ENCODE measurements at places on chromosomes 7 and 10.

- DNase-seq, result no peak
Observed at GRCh38 chr10:118564114-118564513, 31.3 kb downstream of the PRLHR start.

GRCh38 chr7:51620706-51621105 is 304.1 kb upstream of the COBL start:
- no peak for DNase-seq

GRCh38 chr7:47470567-47471357 is 111.1 kb downstream of the TNS3 start:
- DNase-seq, result peak; percentile 95

GRCh38 chr10:602391-603005 is 87.0 kb downstream of the DIP2C start:
- DNase-seq, result no peak

DNA sequence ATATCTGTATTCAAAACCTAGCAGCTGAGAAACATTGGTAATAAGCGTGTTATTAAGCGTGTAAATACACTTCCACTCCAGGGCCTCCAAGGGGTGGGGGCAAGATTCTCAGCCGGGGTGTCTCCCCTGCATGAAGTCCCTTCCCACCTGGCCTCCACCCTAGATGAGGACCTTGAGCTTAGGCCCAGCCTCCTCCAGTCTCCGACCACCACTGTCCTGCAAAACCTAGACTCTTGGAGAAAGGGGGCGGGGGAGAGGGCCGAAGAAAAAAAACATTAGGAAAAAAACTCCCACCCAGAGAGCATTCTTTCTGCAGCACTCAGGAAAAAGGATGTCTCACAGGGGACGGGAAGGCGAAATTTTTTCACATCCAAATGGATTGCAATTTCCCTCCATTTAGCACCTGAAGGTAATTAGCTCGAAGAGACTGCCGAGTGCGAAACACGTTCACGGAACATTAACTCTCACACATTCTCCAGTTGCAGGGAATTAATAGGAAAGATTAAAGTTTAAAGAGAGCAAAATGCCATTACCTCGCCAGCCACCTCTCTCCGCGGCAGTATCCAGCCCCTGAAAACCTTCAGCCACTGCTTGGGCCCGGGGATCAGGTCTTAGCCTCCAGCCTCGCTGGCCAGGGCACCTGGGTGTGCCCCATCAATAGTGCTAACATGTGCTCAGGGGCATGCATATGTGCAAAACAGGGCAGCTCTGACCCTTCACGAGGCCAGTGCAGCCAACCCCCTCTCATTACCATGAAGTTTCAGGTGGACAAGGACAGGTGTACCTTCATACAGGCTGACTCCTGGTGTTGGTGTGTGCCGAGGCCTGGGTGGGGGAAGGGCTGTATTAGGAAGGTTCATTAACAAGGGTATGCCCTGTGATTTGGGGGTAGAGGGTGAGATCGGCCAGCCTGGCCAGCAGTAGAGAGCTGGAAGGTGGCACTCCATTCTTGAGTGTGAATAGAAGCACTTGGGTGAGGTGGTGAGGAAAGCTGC is 77.2 kb downstream of the HIF1AN start:
- DNase-seq, result no peak

DNA sequence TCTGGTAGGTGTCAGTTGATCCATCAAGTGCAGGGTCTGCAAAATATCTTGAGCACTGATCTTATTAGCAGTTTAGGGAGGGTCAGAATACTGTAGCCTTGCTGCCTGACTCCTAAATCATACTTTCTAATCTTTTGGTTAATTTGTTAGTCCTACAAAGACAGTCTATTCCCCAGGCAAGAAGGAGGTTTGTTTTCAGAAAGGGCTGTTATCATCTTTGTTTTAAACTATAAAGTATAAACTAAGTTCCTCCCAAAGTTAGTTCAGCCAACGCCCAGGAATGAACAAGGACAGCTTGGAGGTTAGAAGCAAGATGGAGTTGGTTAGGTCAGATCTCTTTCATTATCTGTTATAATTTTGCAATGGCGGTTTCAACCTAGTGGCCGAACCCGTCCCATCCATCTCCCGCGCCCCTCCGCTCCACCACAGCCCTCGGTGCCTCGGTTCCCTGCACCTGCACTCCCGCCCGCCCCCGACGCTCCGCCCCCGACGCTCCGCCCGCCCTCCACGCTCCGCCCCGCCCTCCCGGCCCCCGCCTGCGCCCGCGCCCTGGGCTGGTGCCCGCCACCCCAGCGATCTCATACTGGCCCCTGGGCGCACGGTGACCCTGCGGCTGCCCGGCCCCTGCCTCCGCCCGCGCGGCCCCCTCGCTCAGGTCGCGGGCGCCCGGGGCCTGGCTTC is at the start of gene ADCK2:
ADCK2 (plus strand) TSS at position 564 of the 681 bp plus-strand sequence. CDS start 386 bp downstream, outside the sequence.
- DNase-seq, result peak; percentile 72

GRCh38 chr7:3259711-3260400 is 41.2 kb upstream of the SDK1 start:
- DNase-seq, result no peak

DNA sequence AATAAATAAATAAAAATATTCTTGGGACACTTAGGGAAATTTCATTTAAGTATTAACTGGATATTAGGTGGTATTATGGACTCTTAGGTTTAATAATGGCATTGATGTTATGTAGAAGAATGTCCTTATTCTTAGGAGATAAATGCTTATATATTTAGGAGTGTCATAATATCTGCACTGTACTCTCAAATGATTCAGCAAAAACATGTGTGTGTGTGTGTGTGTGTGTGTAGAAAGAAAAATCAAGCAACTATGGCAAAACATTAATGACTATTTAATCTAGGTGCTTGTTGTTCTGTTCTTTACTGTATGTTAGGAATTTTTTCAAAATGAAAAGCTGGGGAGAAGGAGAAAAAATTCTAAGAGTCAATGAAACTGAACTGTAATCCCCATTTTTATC is 3.9 kb downstream of the ASNS start:
- no peak for DNase-seq

DNA sequence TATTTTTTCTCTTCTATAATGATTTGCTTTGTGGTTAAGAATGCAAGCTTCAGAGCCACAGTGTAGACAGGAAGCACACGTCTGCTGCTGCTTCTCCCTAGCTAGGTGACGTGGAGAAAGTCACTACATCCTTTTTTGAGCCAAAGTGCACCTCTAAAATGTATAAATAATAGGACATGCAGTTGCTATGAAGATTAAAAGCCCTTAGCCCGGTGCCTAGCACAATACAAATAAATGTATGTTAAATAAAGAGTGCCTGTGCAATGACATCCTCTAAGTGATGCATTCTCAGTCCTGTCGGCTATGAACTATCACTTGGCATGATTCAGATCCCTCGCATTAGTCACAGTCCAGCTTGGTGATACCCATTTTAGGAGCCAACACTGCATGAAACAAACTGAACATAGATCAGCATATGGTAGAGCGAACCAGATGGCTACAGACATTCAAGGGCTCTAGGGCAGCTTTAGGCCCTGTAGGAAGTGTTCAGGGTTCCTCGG is 4.8 kb upstream of the TRDMT1 start:
- DNase-seq, result no peak

DNA sequence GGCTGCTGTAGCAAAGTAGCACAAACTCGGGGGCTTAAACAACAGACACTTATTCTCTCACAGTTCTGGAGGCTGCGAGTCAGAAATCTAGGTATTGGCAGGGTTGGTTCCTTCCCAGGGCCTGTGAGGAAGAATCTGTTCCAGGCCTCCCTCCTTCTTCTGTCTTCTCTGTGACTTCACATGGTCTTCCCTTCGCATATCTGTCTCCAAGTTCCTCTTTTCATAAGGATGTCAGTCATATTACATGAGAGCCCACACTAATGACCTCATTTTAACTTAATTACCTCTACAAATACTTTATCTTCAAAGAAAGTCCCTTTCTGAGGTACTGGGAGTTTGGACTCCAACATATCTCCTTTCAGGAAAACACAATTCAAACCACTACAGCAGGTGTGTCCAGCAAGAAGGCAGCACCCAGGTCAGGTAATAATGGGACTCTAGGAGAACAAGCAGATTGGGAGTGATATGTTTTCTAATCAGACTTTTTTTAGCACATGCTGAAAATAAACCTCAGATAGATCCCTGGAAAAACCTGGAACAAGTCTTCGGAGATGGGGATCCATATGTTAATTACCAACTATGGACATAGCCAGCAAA is 11.7 kb downstream of the CREB5 start:
- no peak for DNase-seq

GRCh38 chr7:150890853-150891584 is 38.7 kb downstream of the AOC1 start:
- no peak for DNase-seq
